ENCODE measurements at places on chromosomes 16 and 17.
A peak's percentile ranks its signal among the peaks of the same experiment; 100 is the strongest.

DNA sequence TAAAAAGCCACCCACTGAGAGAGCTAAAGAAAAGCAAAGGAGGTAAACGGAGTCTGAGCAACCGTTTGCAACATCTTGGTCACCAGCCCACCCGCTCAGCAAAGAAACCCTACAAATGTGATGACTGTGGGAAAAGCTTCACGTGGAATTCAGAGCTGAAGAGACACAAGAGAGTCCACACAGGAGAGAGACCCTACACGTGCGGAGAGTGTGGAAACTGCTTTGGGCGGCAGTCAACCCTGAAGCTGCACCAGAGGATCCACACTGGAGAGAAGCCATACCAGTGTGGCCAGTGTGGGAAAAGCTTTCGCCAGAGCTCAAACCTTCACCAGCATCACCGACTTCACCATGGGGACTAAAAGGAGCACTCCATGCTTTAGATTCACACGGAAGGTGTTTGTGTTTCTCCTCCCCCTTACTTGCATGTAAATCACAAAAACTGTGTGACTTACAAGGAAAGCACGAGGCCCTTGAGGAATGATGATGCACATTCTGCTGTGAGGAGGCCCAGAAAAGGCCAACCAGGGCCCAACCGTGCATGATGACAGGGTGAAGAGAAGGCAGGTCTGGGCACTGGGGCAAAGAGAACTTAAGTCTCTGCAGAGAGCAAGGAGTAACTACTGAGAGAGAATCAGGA, 7.7 kb downstream of the ZNF174 start:
- no peak for DNase-seq

DNA sequence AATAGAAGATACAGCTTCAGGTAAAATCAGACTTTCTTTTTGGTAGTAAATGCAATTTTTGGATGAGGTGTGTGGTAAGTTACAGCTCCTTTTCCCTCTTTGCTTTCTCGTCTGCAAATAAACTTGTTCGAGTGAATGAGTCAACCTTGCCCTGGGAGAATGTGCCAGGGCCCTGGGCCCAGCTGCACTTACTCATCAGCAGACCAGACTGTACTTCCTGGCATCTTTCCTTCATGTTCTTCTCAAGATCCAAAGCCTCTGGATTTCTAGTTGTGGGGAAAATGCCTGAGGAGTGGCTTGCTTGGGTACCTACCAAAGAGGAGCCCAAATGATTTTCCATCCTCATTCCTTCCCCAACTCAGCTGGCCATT, 5.4 kb upstream of the G6PC1 start:
- DNase-seq = no peak

DNA sequence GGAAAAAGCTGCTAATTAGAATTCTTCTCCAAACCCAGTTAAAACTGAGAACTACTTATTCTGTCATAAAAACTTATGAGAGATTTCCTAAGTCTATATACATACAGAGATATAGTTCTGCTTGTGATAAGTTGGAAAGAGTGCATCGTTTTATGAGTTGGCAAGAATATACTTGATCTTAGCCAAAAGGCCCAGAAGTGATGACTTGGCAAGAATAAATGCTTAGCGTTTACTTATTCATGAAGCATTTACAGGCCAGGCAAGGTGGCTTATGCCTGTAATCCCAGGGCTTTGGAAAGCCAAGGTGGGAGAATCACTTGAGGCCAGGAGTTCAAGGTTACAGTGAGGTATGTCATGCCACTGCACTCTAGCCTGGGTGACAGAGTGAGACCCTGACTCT, 81.7 kb downstream of the CYB561 start:
- no peak for DNase-seq

GRCh38 chr17:57288773-57289121, 32.4 kb downstream of the MSI2 start:
- DNase-seq = no peak

GRCh38 chr17:43337684-43338428, 60.9 kb upstream of the ARL4D start:
- DNase-seq = no peak

GRCh38 chr17:73211745-73212144, 18.9 kb downstream of the COG1 start:
- DNase-seq = peak; percentile 43

GRCh38 chr17:6756425-6757031, 682 bp downstream of the XAF1 start:
- DNase-seq = no peak

GRCh38 chr16:58464047-58464915, 35.7 kb upstream of the NDRG4 start:
- no peak for DNase-seq

GRCh38 chr17:79020631-79021301, 3.2 kb upstream of the C1QTNF1 start:
- DNase-seq = no peak

DNA sequence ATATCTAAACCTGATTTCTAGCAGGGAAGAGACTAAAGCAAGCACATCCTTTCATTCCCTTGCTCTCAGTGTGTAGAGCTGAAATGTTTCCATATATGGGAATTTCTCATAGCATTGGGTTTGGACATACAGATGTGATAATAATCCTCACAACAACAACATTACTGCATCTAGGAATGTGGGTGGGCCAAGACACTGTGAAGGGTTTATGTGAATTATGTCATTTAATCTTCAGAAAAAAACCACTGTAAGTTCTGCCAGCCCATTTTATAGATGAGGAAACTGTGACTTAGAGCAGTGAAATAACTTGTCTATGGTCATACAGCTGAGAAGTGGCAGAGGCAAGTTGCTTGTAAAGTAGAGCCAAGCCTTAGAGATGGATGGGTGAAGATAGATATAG, 5.2 kb downstream of the OMG start:
- DNase-seq = no peak

GRCh38 chr16:30481381-30481780, 8.8 kb downstream of the ITGAL start:
- no peak for DNase-seq

- no peak for DNase-seq
These were observed 7.0 kb downstream of the MBTPS1 start for GRCh38 chr16:84109598-84110335.

GRCh38 chr17:31467502-31468256, 76.2 kb downstream of the RAB11FIP4 start:
- no peak for DNase-seq

DNA sequence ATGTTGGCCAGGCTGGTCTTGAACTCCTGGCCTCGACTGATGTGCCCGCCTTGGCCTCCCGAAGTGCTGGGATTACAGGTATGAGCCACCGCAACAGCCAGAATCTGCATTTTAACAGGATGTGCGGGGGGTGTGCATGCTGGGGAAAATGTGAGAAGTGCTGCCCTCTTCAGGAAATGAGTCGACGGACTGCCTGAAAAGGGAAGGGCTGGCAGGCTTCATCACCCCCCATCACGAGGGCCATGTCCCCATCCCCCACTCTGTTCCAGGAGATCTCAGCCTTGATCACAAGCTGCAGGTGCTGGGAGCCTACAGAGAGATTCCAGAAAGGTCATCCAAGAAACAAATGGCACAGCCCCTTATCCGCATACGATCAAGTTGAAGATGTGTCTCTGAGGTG, 195.3 kb upstream of the RPL38 start:
- DNase-seq = no peak

GRCh38 chr17:49775546-49776260, 11.8 kb upstream of the FAM117A start:
- no peak for DNase-seq

GRCh38 chr17:17412326-17412725, 64.5 kb upstream of the MED9 start:
- no peak for DNase-seq

- no peak for DNase-seq
These were observed 910 bp downstream of the WBP2 start for GRCh38 chr17:75854101-75854748.

DNA sequence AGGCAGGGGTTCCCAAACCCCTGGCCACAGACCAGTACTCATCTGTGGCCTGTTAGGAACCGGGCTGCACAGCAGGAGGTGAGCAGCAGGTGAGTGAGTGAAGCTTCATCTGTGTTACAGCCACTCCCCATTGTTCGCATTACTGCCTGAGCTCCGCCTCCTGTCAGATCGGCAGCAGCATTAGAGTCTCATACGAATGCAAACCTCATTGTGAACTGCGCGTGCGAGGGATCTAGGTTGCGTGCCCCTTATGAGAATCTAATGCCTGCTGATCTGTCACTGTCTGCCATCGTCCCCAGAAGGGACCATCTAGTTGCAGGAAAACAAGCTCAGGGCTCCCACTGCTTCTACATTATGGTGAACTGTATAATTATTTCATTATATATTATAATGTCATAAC, 25.1 kb upstream of the RMI2 start:
- DNase-seq = no peak

DNA sequence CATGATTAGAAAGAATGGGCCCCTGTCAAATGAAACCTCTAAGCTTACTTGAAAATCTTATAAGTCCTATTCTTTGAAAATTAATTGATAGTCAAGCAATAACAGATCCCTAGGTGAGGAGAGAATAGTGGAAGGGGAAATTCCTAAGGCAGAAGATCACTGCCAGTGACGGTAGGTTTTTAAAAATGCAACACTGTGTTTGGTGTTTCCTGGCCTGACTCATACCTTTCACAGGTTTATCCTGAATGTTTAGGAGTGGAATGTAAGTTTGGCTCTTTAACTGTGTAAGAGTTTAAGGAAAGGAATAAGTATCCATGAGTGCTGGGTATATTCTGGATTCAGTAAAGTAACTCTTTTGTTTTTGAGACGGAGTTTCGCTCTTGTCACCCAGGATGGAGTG, 23.8 kb downstream of the HAPSTR1 start:
- DNase-seq = no peak

DNA sequence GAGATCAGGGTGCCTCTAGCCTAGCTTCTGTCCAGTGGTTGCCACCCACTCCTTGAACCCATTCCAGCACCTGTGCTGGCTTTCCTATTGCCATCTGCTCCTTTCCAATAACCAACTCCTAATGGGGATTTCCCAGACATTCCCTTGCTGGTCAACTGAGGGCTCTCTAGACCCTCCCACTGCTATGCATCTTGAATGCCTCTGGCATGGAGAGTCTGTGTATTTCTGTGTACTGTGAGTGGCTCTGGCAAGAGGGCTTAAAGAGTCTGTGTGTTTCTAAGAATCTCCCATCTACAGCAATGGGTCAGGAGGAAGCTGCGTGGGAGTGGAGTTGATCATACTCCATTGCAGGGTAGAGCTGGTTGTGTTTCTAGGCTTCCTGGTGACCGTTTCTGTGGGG, 11.0 kb upstream of the EPN3 start:
- no peak for DNase-seq

GRCh38 chr17:74521701-74522201, 9.5 kb downstream of the CD300LB start:
- no peak for DNase-seq

GRCh38 chr17:72116661-72117521, 3.9 kb upstream of the SOX9 start:
- no peak for DNase-seq

GRCh38 chr17:82494236-82495055, 25.1 kb upstream of the FOXK2 start:
- peak; percentile 79 for DNase-seq

- peak; percentile 48 for DNase-seq
These were observed 15.7 kb downstream of the ADCY7 start for GRCh38 chr16:50282010-50282538.

- DNase-seq = no peak
These were observed 7.4 kb upstream of the COX10 start for GRCh38 chr17:14061666-14062560.

- DNase-seq = no peak
These were observed 437.6 kb downstream of the MAF start for GRCh38 chr16:79162977-79163376.

DNA sequence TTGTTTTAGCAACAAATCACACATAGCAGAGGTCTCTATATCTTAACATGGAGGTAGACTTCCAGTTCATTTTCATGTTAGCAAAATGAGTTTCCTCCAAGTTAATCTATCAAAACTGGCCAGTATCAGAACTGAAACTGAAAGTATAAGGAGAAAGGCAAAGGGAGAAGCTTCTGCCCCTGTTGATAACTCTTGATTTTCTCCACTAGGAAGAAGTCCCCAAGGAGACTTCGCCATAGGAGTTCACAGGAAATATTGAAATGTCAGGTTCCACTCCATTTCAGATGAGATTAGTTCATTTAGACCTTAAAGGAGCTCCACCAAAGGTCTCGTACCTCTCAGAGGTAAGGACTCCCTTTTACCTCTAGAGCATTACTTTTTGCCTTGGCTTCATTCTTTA, 1.2 kb upstream of the OGFOD3 start:
- DNase-seq = no peak

- DNase-seq = no peak
These were observed 5.4 kb downstream of the NXPH3 start for GRCh38 chr17:49580981-49581647.

DNA sequence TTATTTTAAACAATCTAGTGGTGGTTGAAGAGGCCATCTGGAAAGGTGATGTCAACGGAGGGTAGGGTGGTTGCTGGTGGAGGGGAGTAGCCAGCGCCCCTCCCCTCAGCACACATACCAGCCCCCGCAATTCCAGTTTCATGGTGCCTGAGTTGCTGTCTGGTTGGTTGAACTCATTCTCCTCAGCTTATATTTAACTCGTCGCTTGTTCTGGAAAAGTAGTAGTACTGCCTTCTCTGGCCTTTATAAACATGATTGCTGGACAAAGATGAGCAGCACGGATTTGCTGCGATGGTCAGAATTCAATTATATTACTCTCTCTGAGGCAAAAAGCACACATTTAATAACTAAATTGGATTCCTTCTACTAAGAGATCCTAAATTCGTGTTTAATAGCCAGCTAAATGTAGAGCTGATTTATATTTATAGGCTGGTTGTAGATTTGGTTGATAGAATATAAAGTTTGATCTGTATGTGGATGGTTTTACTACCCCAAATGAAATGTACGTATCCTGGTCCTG, 238.0 kb upstream of the TBX2 start:
- DNase-seq = no peak

GRCh38 chr16:24771132-24771778, 41.8 kb downstream of the TNRC6A start:
- no peak for DNase-seq

DNA sequence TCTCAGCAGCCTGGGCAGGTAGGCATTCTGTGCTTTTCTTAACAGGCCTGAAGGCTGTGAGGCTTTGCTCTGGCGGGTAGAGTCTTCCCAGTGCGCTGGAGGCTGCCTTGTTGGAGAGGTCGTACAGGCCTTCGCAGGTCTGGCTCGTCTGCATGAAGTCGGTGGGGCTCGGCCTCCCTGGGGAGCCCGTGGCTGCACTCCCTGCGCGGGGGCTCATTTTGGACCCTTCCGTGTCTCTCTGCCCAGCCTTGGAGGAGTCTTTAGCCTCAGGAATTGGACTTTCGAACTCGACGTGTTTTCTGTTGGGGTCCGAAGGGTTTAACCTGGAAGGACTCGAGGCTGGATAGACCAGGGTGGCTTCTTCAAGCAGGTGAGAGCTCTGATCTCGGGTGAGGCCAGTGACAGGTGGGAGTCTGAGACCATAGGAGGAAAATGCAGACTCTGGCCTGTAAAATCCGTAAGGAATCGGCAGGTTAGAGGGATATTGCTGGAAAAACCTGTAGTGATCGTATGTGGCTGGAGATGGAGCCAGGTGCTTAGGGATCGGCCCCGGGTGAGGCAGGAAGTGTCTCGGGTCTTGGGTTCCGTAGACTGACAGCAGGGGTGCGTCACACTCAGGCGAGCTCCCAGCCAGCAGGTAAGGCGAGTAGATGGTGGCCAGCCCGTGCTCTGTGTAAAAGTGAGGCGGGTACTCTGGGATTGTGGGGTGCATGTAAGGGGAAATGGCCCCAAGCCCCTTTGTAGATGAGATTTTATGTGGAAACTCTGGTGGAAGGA, 8.6 kb downstream of the ZNF750 start:
- DNase-seq = no peak

- peak; percentile 41 for DNase-seq
These were observed 51.8 kb upstream of the JPH3 start for GRCh38 chr16:87550495-87550961.

- no peak for DNase-seq
These were observed 3.0 kb upstream of the BAHCC1 start for GRCh38 chr17:81391936-81392908.

All from effector memory CD4-positive, alpha-beta T cell (primary cell).